ENCODE measurements at places on chromosomes 12 and 14.

GRCh38 chr12:58925751-58926150 lies 5.4 kb upstream of the LRIG3 start:
- DNase-seq = no peak

DNA sequence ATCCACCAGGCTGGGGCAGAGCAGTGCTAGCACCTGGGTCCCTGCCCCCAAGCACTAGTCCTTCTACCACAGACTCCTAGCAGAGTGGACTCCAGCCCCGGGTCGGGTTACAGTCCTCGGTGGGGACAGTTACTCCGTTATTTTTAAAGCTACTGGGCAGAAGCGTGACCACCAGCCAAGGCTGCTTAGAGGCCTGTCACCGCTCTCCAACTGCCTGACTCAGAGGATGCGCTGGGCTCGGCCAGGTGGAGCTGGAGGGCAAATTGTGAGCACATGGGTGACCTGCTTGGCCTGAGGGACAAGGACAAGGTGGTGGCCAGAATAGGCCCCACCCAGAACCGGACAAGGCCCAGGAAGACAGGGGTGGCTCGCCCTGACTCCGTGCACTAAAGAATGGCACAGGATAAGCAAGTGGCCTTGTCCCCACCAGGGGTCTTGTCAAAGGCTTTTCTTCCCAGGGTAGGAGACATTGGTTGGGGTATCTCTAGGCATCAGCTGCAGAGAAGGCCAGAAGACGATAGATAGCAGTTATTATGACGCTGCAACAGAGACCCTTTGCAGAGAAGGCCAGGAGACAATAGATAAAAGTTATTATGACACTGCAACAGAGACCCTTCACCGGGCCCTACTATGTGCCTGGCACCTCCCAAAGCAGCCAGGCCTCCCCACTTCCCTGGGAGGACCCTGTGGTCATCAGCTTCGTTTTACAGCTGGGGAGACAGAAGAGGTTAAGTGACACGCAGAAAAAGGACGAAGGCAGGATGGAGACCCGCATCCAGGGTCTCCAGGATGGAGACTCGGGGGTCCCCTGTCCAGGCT lies 1.6 kb downstream of the ABCB9 start:
- DNase-seq = no peak

DNA sequence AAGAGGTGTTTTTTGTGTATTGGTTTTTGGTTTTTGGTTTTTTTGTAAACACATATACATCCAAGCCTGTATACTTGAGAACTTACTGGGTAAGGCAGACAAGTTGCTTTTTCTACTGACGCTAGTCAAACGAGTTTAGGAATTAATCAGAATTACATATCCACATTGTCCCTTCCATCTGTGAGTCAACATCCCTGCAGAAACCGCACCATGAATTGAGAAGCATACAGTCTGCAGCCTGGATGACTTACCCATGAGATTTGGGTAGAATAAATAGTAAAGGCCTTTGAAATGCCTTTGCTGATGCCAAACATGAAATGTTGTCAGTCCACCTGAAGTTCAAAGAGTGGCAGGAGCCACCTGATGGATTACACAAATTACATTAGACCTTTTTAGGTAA lies 21.4 kb upstream of the C12orf42 start:
- DNase-seq = no peak

- no peak for DNase-seq
These were observed 135.5 kb upstream of the CDKN3 start for GRCh38 chr14:54261283-54261682.

DNA sequence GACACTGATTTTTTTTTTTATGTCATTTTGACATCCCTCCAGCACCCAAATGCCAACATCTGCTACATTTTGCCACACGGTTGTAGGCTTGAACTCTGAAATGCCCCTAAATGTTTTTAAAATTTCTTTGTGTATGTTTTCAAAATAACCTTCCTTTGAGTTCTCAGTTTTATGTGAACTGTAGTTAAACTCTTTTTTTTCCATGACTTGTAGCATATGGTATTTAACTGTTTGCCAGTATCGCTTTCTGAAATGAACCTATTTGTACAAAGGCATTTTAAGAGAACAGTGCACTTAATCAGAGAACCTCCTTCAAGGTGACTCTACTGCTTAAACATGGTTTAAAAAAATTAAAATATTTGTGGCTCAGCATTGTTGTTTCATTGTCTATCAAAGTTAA lies 61.5 kb downstream of the PDE3A start:
- no peak for DNase-seq

GRCh38 chr12:57476993-57477709 lies 2.5 kb downstream of the ARHGAP9 start:
- no peak for DNase-seq

- DNase-seq = no peak
These were observed at the start of gene APOLD1 for GRCh38 chr12:12784911-12785814. Gene APOLD1 (plus strand): TSS chr12:12785659. CDS start chr12:12785692, 33 bp downstream.

DNA sequence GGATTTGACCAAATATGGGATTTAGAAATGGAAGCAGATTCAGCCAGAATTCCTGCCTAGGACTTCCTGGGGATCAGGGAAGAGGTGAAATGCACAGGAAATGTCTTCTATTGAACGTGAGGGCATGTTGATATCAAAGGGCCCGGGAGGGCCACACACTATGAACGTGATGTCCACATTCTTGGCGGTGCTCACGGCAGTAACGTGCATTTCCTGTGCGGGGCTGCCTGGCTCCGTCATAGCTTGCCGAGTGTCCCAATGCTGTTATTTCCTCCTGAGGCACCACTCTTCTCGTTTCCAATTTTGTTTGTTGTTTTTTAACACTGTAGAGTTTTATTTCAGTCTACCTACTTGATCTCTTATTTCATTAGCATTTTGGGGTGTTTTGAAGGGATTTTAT lies 67.3 kb downstream of the ZNF664 start:
- no peak for DNase-seq

GRCh38 chr14:19799880-19800279 lies 3.7 kb upstream of the OR4N2 start:
- DNase-seq = no peak

- no peak for DNase-seq
These were observed 9.1 kb downstream of the PSEN1 start for GRCh38 chr14:73145371-73145770.

DNA sequence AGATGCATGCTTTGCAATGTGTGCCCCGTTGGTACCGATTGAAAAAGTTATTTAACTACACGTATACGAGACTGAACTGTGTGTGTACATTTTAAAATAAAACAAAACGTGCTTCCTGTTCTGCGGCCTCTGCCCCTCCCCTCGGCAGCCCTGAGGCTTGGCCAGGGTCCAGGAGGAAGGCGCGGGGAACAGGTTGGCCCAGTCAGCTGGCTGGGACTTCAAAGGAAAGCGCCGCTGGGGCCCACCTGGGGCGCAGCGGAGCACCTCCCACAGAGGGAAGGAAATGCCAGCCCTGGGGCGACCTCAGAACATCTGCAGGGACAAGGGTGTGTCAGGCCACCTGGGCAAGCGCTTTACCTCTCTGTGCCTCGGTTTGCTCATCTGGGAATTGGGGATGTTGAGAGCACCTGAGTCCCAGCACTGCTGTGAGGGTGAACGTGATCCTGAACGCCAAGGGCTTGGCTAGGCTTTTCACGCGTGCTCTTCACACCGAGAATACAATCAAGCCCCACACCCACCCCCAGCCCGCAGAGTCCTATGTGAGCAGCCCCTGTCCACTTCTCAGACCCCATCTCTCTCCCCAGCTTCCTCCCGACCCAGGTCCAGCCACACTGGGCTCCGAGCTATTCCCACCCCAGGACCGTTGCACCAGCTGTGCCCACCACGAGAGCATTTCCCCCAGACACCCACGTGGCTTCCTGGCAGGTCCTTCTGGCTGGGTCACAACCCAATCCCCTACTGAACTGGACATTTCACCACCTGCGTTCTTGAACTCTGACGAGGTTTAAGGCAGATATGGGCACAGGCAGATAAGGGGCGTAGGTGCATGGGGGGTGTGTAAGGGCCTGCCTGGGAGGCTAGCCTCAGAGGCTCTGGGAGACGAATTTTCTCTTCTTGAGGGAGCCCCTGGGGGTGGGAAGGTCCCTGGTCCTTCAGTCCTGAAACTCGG lies 41.9 kb upstream of the NCOR2 start:
- DNase-seq = no peak

DNA sequence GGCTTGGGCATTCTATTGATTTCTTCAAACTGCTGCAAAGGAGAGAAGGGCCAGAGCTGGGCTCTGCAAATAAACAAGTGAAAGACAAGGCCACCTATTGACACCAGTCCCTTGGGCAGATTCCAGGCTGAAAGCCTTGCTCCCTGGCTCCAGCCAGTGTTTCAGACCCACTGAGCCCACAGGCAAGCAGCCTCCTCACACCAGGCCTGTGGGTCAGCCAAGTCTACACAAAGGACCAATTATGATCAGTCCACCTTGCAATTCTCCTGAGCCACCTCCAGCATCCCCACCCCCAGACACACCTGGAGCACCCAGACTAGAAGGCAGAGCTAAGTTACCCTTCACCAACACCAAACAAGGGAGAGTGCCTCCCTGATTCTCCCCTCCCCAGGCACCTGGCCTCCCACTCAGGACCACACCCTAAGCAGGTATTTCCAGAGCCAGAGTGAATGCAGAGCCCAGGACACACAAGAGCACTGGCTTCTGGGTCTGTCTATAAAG lies 13.8 kb downstream of the ACTN1 start:
- no peak for DNase-seq

- DNase-seq = no peak
These were observed 850.0 kb upstream of the FBXO33 start for GRCh38 chr14:40282196-40282595.

GRCh38 chr14:76431538-76431937 lies 55.6 kb downstream of the ESRRB start:
- no peak for DNase-seq

DNA sequence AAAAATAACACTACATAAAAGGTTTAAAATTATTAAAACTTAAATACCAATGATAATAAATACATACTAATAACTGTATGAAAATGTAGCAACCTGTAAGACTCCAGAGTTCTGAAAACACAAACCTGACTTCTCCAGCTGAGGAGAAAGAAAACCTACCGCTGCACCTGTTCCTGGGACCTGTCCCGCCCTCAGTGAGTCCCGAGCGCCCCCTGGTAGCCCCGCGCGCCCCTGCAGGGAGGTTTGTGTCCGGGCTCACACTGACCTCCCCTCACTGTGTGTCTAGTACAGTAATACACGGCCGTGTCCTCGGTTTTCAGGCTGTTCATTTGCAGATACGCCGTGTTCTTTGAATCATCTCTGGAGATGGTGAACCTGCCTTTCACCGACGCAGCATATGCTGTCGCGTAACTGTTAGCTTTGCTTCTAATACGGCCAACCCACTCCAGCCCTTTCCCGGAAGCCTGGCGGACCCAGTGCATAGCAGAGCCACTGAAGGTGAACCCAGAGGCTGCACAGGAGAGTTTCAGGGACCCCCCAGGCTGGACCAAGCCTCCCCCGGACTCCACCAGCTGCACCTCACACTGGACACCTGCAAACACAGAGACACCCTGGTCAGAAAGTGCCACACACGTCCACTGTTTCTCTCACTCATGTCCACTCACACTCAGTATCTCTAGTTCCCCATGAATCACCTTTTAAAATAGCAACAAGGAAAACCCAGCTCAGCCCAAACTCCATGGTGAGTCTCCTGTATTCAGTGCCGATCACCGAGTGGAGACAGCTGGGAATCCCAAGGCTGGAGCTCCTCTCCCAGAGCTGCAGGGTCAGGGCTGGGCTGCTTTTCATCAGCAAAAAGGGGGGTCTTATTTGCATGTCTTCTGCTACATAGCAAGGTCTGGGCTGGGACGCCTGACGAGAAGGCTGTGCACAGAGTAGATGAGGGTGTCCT lies 1276.3 kb downstream of the TMEM121 start:
- DNase-seq = no peak

DNA sequence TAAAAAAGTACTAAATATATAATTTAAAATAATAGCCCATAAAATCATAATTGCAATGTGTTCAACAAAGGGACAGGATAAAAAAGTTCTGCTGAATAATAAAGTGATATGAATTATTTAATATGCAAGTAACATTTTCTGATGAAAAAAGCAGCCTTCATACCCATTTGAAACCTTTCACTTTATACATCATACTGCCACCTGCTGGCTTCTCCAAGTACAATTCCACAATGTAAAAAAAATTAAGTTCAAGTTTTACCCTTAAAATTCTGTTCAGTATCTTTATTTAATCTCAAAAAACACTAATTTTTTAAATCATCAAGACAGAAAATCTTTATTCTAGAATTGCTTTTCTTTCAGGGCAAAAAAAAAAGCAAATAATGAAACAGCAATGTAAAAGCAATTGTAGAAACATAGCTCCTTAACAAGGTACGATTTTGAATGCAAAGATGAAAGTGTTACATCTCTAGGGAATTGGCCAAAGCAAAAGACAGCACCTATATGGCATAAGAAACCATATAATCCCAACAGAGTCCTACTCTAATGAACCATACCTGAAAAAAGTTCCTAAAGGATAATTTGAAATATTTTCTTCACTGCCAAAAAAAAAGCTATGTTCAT lies 15.0 kb downstream of the MDM1 start:
- DNase-seq = no peak

Measured in caudate nucleus (tissue), 63 donors.